ENCODE measurements at places on chromosomes 13 and 19. TPM values are rescaled to one million over a fixed set of nuclear protein-coding genes. Genes with fewer than 3 reads are reported as not detected.

DNA sequence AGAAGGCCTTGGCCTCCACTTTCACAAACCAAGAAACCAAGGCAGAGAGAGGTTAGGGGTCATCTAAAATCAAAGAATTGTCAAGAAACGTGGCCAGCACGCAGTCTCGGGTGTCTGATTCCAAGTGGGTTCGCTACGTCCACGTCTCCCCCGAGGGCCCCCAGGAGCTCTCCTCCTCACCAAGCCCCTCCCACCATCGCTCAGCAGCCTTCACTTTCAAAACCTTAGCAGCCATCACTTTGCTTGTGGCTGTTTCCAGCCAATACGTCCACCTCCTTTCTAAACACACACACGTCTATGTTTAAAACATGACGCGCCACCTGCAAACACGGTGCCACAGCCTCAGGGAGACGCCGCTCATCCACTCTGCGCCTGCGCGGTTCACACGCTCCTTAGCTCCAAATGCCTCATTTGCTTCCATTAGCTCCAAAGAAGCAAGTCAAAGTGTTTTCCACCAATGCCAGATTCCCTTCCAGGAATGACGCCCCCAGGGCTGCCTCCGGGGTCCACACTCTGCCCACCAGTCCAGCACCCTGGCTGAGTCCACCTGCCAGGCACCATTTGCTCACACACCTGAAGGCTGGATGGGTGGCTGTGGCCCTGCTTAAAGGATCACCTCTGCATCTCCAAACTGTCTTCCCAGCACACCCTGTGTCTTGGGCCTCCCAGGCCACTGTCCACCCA is 5.5 kb downstream of the RASA3 start:
- H3K27ac ChIP-seq, result no peak overlapping the region
- H3K4me1 ChIP-seq, result peaks cover 3% of the 10 kb centered on the region
- no peaks in the 10 kb centered on the region for H3K36me3 ChIP-seq
- no peak for DNase-seq

DNA sequence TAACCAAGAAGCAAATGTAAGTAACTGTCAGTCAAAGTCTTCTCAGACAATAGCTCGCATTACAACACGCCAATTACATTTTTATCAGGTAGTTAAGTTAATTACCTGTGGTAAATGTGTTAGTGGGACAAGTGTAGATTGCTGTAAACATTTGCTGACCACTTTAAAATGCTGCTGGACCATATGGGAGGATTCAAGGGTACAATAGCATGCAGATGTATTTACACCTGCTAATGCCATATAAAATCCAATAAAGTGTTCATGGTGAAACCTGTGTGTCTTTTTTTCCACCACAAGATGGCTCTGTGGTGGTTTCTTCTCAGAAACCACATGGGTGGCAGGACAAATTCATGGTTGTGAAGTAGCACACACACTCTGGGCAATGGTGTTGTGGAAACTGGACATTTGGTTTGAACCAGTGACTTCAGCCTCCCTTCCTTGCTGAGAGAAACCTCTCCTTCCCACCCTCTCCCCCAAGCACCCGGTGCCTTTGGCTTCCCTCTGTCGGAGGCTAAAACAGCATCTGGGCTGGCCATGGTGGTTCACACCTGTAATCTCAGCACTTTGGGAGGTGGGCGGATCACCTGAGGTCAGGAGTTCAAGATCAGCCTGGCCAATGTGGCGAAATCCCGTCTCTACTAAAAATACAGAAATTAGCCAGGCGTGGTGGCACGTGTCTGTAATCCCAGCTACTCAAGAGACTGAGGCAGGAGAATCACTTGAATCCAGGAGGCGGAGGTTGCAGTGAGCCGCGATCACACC is 18.1 kb upstream of the GTF3A start:
- peaks cover 33% of the 10 kb centered on the region for H3K4me1 ChIP-seq
- no peaks in the 10 kb centered on the region for H3K36me3 ChIP-seq
- peak; percentile 24 for DNase-seq
- no peak overlapping the region for H3K4me3 ChIP-seq

GRCh38 chr19:2302319-2303210 is 5.4 kb downstream of the LINGO3 start:
- no peak for DNase-seq
- H3K36me3 ChIP-seq, result no peaks in the 10 kb centered on the region
- H3K27ac ChIP-seq, result no peak overlapping the region
- no peaks in the 10 kb centered on the region for H3K27me3 ChIP-seq
- H3K4me1 ChIP-seq, result no peaks in the 10 kb centered on the region

GRCh38 chr13:58587183-58587582 is 955.6 kb downstream of the PCDH17 start:
- no peak overlapping the region for H3K27ac ChIP-seq
- H3K4me3 ChIP-seq, result no peak overlapping the region
- H3K36me3 ChIP-seq, result no peaks in the 10 kb centered on the region
- no peaks in the 10 kb centered on the region for H3K4me1 ChIP-seq
- DNase-seq, result no peak

GRCh38 chr13:99287551-99287950 is 19.6 kb downstream of the GPR183 start:
- no peak for DNase-seq
- no peak overlapping the region for H3K4me3 ChIP-seq
- no peaks in the 10 kb centered on the region for H3K36me3 ChIP-seq
- H3K27ac ChIP-seq, result no peak overlapping the region
- no peaks in the 10 kb centered on the region for H3K27me3 ChIP-seq

DNA sequence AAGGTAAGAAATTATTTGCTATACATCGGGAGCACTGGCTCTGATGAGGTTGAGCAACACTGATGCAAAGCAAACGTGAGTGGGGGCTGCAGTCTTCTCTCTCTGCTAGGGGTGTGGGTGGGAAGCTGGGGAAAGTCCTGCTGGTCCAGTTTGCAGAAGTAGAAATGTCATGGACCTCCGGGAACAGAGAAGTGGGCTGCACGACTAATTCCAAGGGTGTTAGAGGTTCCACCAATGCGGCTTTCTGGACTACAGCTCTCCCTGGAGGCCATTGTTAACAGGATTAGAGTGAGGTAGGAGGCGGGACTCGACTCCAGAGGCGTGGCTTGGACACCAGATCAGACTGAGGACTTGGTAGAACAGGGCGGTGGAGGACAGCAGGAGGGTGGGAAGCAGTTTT is 5.7 kb upstream of the FBXO27 start:
- H3K27ac ChIP-seq, result no peak overlapping the region
- DNase-seq, result peak; percentile 53
- no peaks in the 10 kb centered on the region for H3K4me1 ChIP-seq
- H3K4me3 ChIP-seq, result no peak overlapping the region
- H3K27me3 ChIP-seq, result no peaks in the 10 kb centered on the region
- H3K36me3 ChIP-seq, result no peaks in the 10 kb centered on the region

DNA sequence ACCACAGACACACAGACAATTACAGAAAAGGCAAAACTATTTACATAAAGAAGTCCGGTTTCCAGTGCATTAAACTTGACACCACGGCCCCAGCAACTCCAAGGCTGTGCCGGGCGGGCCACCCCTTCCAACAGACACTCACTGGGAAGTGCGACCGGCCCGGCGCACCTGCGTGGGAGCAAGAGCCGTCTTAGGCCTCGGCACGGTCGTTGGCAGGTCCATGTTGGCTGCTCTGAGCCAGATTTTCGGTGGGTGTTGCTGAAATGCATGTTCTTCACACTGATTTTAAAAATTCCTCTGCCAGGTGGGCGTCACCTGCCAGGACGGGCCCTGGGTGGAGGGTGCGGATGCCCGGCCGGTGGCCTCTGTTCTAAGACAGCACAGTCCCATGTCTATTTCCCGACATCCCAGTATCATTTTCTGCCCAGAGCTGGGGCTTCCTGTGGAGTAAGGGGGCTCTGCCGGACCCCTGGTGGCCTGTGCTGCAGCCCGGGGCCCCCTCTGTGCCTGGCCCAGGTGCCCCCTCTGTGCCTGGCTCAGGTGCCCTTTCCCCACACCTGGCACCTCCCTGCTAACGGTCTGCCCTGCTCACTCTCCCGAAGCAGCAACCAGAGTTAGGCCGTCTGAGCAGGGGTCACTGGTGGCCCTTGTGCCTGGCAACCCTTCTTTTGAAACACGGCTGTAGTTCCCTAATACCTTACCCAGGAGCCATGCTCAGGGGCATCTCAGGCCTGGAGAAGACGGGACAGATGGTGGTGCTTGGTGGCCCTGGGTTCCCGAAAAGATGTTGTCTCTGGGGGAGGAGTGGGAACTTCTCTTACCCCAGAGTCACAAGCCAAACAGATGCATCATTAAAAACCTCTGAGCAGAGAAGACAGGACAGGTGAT is 9.2 kb downstream of the TMEM255B start:
- no peak for DNase-seq

GRCh38 chr19:42076380-42076944 is 496 bp downstream of the ZNF574 start:
- peak; percentile 80 for DNase-seq
- no peaks in the 10 kb centered on the region for H3K4me1 ChIP-seq

- no peaks in the 10 kb centered on the region for H3K4me1 ChIP-seq
- H3K27ac ChIP-seq, result no peak overlapping the region
- H3K4me3 ChIP-seq, result no peak overlapping the region
- H3K36me3 ChIP-seq, result no peaks in the 10 kb centered on the region
Observed at GRCh38 chr13:80530191-80530590, 189.3 kb upstream of the SPRY2 start.

DNA sequence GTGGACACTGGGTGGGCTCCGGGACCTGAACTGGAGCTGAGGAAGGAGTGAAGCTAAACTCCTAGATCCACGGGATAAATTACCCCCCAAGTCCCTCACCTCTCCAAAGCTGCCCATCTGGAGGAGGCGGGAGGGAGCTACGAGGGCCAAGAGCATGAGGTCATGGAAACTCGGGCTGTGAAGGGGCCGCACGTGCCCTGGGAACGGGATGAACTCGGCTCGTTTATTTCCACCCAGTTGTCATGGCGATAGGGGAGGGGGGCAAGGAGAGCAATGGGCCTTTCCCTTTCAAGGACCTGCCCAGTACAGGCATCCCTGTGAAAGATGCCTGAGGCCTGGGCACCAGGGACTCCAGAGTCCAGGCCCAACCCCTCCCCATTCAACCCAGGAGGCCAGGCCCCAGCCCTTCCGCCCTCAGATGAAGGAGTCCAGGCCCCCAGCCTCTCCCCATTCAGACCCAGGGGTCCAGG is 3.8 kb downstream of the PPP1R12C start:
- peak; percentile 68 for DNase-seq
- H3K27me3 ChIP-seq, result no peaks in the 10 kb centered on the region
- H3K27ac ChIP-seq, result peak overlapping the region; percentile 55
- H3K4me1 ChIP-seq, result no peaks in the 10 kb centered on the region
- no peak overlapping the region for H3K4me3 ChIP-seq

DNA sequence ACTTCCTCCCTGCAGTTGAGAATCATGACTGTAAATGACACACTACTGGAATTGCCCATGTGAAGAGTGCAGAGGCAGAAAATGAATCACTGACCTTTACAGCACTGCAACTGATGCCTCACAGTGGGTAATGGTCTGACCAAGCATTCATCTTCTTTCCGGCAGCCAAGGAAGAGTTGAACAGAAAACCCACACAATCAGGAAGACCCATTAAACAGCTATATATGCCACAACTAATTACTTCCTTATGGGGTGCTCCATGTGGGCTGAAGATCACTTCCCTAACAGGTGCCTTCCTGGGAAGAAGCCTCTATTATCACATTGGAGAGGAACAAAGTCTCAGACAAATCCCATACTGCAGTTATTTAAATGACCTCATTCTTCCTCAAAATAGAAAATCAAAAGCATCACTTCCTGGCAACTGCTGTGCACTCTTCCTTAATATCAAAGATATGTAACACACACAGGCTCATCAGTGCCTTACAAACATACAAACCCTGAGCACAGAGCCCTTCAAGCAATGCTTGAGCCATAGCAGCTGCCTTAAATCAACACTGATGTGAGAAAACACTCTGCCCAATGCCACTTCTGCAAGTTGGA is 45.8 kb downstream of the RUBCNL start:
- H3K27me3 ChIP-seq, result no peaks in the 10 kb centered on the region
- no peak overlapping the region for H3K27ac ChIP-seq
- H3K36me3 ChIP-seq, result no peaks in the 10 kb centered on the region
- no peak overlapping the region for H3K4me3 ChIP-seq
- peaks cover 15% of the 10 kb centered on the region for H3K4me1 ChIP-seq

DNA sequence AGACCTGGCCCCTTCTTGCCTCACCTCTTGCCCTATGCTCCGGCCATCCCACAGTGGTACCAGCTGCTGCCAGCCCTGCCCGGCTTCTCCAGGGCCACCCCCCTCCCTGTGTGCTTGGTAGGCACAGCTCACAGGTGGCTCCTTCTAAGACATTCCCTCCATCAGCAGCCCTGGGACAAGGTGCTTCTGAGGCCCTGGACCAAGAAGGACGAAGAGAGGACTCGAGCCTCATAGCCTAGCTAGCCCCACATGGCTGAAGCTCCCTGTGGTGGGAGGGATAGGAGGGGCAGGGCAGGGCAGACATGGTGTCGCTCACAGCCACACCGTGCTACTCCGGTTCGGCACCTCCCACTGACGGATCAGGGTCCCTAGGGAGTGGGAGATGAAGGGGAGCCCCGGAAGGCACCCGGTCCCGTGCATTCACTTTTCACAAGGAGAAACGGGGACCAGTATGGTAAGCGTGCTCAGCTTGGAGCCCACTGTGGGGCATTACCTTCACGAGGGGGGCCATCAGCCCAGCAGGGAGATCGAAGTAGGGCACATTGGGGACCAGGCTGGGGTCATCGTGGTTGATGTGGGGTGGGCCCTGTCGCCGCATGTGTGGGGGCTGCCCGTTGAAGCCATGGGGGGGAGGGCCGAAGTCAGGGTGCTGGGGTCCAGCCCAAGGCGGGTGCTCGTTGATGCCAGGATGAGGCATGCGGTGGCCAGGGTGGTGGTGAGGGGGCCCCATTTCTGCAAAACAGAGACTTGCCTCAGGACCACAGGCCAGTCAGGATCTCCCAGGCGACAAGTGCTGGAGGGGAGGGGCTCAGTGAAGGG is 19.5 kb downstream of the CHERP start:
- no peaks in the 10 kb centered on the region for H3K27me3 ChIP-seq
- H3K4me1 ChIP-seq, result no peaks in the 10 kb centered on the region
- H3K27ac ChIP-seq, result no peak overlapping the region
- DNase-seq, result no peak
- H3K4me3 ChIP-seq, result no peak overlapping the region
- peaks cover 79% of the 10 kb centered on the region for H3K36me3 ChIP-seq

DNA sequence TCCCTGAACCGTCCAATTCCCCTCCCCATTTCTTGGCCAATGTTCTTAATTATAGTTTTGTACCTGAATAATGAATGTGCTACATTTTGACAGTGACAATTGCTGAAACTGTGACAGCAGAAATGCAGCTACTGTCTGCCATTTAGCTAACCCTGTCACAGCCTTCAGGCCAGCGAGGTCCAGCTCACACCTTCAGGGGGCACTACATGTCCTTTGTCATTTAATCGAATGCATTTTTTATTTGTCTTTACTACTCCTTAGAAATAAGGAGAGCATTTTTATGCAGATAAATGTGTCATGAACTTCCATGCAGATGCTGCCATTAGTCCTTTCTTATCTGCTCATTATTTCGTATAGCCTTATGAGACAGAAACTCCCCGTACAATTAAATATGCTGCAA is 159.9 kb downstream of the MZT1 start:
- H3K4me3 ChIP-seq, result no peak overlapping the region
- H3K27ac ChIP-seq, result no peak overlapping the region
- H3K36me3 ChIP-seq, result no peaks in the 10 kb centered on the region
- DNase-seq, result no peak

- no peaks in the 10 kb centered on the region for H3K27me3 ChIP-seq
- no peaks in the 10 kb centered on the region for H3K4me1 ChIP-seq
- H3K27ac ChIP-seq, result no peak overlapping the region
- no peaks in the 10 kb centered on the region for H3K36me3 ChIP-seq
- no peak overlapping the region for H3K4me3 ChIP-seq
Observed at GRCh38 chr13:100274942-100275506, 186.1 kb downstream of the PCCA start.

Gene ZNF528
- polyA plus RNA-seq, result 7.3 TPM

Gene SEMA6B
- 4.4 TPM for polyA plus RNA-seq

Gene GPC5
- 0.35 TPM for polyA plus RNA-seq

Gene EIF3K
- polyA plus RNA-seq, result 162 TPM

Gene LHB
- polyA plus RNA-seq, result 54.4 TPM

Gene CCDC122
- polyA plus RNA-seq, result 4.6 TPM

Gene AXL
- 2.4 TPM for polyA plus RNA-seq

Gene PEAK3
- 0.07 TPM for polyA plus RNA-seq

Data from pancreas (tissue), 10 donors.